Adrenal gland (tissue), 19 donors: ENCODE measurements at places on chromosomes 12 and 14. TPM values are rescaled to one million over a fixed set of nuclear protein-coding genes. Genes with fewer than 3 reads are reported as not detected.

The GPR68 gene
- polyA plus RNA-seq = 1.0 TPM

The RNF212B gene
- polyA plus RNA-seq = not detected

The MNAT1 gene
- 16.3 TPM for polyA plus RNA-seq

The NTN4 gene
- polyA plus RNA-seq = 10.1 TPM

The TAPBPL gene
- 41.6 TPM for polyA plus RNA-seq

The SOX5 gene
- polyA plus RNA-seq = 1.1 TPM

The PLEKHG7 gene
- not detected for polyA plus RNA-seq

The LMNTD1 gene
- 0.27 TPM for polyA plus RNA-seq

The COCH gene
- 1.4 TPM for polyA plus RNA-seq

The DCP1B gene
- 12.4 TPM for polyA plus RNA-seq

The GALNT16 gene
- polyA plus RNA-seq = 16.3 TPM

The DPF3 gene
- polyA plus RNA-seq = 0.91 TPM

The HVCN1 gene
- polyA plus RNA-seq = 5.7 TPM

The CMKLR1 gene
- 4.6 TPM for polyA plus RNA-seq

The FSCB gene
- polyA plus RNA-seq = not detected

The SLC25A21 gene
- polyA plus RNA-seq = 0.24 TPM

The KRT3 gene
- polyA plus RNA-seq = not detected

The STYK1 gene
- polyA plus RNA-seq = 0.10 TPM

The PTPN6 gene
- 127 TPM for polyA plus RNA-seq

The KCNH3 gene
- polyA plus RNA-seq = 18.9 TPM

The AGAP2 gene
- polyA plus RNA-seq = 1.9 TPM

The PROX2 gene
- 0.08 TPM for polyA plus RNA-seq

The CCDC198 gene
- not detected for polyA plus RNA-seq

The CD163 gene
- polyA plus RNA-seq = 169 TPM

The MYF6 gene
- not detected for polyA plus RNA-seq

The CEP83 gene
- polyA plus RNA-seq = 19.6 TPM

The NPFF gene
- polyA plus RNA-seq = not detected

The CLEC9A gene
- 0.07 TPM for polyA plus RNA-seq

The FOXA1 gene
- 0.15 TPM for polyA plus RNA-seq

The PLD4 gene
- polyA plus RNA-seq = 1.0 TPM

The C14orf39 gene
- 0.68 TPM for polyA plus RNA-seq

The TCL1B gene
- not detected for polyA plus RNA-seq

The IGFBP6 gene
- polyA plus RNA-seq = 337 TPM

The DCN gene
- 491 TPM for polyA plus RNA-seq

The AMN gene
- 3.6 TPM for polyA plus RNA-seq

The RTN1 gene
- polyA plus RNA-seq = 19.7 TPM

The TMTC1 gene
- 7.3 TPM for polyA plus RNA-seq

The DAO gene
- polyA plus RNA-seq = not detected

The FCF1 gene
- 61.4 TPM for polyA plus RNA-seq

The ISM2 gene
- not detected for polyA plus RNA-seq

The OR11H7 gene
- not detected for polyA plus RNA-seq

The C14orf180 gene
- 7.1 TPM for polyA plus RNA-seq

The CEP290 gene
- 5.5 TPM for polyA plus RNA-seq

The HCAR3 gene
- not detected for polyA plus RNA-seq
